HFFc6 (cell line): ENCODE measurements at places on chromosomes 7 and 10. TPM values are rescaled to one million over a fixed set of nuclear protein-coding genes. Genes with fewer than 3 reads are reported as not detected.
A peak's percentile ranks its signal among the peaks of the same experiment; 100 is the strongest.

- peak; percentile 62 for DNase-seq
Observed at GRCh38 chr7:135320268-135320667, 86.6 kb downstream of the STRA8 start.

DNA sequence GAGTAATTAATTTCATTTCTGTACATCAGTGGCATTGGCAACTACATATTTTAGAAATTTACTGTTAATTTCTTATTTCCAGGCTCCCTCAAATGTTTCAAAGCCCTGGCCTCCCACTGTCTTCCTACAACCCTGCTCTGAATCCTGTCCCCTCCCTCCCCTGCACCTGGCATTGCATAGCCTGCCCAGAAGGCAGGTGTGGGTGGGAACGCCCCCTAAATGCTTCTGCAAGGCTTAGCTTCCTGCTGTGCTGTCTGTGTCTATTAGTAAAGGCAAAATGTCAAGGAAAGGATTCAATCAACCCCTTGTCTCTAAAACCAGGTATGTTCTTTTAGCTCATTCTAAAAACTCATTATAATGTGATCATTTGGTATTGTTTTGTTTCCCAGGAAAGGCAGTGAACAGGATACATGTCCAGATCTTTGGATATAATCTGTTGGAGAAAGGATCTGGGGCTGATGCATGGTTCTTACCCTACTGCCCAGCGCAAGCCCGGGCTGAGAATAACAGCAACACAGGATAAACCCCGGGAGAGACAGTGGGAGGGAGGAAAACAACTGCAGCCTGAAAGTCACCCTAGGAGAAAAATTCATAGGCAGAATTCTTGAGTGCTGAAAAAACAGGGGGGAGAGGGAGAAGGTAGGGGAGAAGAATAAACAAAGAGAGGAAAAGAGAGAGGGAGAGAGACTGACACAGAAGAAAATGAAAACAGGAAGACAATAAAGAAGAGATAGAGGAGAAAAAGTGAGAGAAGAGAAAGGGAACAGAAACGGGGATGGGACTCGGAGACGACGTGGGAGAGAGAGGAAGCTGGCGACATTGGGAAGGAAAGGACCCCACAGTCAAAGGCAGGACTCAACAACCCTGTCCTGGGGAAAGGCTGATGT lies 589 bp downstream of the ZNF488 start:
- DNase-seq: no peak

GRCh38 chr10:66928776-66929175 lies 2.9 kb downstream of the LRRTM3 start:
- no peak for DNase-seq

- DNase-seq: no peak
Observed at GRCh38 chr10:3126741-3127346, 45.7 kb downstream of the PITRM1 start.

DNA sequence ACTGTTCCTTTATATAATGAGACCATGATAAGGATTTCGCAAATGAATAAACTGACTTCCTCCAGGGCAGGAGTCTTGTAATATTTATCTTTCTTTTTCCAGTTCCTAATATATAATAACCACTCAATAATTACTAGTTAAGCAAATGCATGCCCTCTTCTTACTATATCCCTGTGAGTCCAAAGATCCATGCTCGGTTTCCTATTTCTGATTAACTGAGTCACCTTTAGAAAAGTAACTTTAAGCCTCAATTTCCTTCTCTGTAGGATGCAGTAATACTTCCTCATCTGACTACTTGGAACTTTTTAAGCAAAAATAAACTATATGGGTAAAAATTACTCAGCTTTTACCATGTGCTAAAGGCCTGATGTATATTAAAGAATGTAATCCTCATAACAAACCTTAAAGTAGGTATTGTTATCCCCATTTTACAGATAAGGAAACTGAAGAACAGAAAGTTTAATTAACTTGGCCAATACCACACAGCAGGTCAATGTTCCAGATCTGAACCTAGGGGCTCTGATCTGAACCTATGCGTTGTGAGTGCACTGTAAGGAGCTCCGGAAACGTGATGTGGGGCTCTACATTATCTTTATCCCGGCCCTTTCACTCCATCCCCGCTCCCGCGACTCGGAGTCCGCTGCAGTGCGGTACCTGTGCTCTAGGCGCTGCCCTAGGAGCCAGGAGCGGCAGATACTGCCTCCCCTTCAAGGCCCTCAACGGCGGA lies 458 bp downstream of the COX15 start:
- no peak for DNase-seq

The NUTM2A gene
- total RNA-seq: 0.09 TPM in 1 of 3 replicates, not detected in the others

- DNase-seq: no peak
Observed at GRCh38 chr10:125722811-125723210, 3.3 kb downstream of the EDRF1 start.

The LRMDA gene
- total RNA-seq: not detected in 3 replicates

DNA sequence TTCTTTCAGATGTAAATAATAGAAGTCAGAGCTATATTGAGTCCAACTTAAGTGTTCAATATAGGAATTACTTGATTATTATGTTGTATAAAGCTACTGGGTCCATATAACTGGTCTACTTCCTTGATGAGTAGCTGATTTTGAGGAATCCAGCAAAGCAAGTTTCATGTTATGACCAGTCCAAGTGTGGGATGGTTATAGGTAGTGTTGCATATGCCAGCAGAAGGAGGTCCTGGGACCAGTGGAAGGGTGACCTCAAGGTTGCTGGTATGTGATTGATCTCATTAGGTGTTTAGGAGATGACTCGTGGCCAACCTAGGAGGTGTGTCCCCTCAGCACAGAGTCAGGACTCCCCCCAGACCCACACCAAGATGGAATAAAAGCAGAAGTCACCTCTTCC lies 551.5 kb downstream of the KCNMA1 start:
- no peak for DNase-seq

The PEX1 gene
- total RNA-seq: 8.3 to 8.7 TPM (median 8.6 TPM) in 3 replicates

The ABCC2 gene
- total RNA-seq: 0.79 to 1.7 TPM (median 0.90 TPM) in 3 replicates

- DNase-seq: no peak
Observed at GRCh38 chr10:80537086-80537735, 491 bp upstream of the SH2D4B start.

DNA sequence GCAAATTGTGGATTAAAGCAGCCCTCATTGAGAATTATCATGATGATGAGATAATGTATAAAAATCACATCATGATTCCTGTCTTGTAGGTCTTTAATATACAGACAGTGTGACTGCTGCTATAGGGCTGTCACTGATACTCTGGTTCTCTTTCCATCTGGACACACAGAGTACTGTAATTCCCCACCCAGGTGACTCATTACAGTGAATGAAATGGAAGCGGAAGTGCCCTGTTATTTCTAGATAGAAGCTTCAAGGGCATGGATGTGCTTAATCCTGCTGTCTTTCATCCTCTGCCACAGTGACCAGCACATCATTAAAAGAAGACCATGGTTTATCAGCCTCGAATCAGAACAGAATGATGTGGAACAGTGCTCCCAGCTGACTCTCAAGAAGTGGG lies 1234.0 kb downstream of the SORCS3 start:
- no peak for DNase-seq

DNA sequence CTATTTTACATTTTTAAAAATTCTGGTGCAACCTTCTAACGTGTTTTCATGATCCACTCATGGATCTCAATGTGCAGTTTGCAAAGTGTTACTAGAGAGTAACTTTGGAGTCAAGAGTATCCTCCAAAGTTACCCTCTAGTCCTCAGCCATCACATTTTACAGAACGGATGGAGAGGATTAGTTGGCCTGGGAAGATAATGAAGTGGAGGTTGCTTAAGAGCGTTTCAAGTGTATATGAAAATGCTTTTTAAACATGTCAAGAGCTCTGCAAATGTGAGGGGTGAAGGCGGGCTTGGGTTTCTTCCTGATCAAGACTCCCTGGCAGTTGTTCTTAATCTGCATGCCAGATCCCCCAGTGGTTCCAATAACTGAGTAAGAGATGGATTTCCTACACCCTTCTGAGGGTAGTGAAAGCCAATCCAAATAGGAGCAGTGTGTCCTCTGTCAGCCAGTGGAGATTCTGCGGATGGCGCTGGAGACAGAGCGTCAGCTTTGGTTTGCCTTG lies 299.4 kb upstream of the NPVF start:
- DNase-seq: no peak

- DNase-seq: no peak
Observed at GRCh38 chr10:30366829-30367228, 17.8 kb upstream of the MTPAP start.

GRCh38 chr10:124552691-124553276 lies 91.2 kb downstream of the LHPP start:
- no peak for DNase-seq

The PTN gene
- total RNA-seq: 1.8 to 8.0 TPM (median 2.7 TPM) in 3 replicates

The HDAC9 gene
- 11.5 to 28.9 TPM (median 13.4 TPM) in 3 replicates for total RNA-seq

- DNase-seq: no peak
Observed at GRCh38 chr10:79181227-79181626, 112.5 kb downstream of the ZMIZ1 start.

The CALN1 gene
- total RNA-seq: not detected in 3 replicates

The VENTX gene
- total RNA-seq: not detected in 3 replicates

DNA sequence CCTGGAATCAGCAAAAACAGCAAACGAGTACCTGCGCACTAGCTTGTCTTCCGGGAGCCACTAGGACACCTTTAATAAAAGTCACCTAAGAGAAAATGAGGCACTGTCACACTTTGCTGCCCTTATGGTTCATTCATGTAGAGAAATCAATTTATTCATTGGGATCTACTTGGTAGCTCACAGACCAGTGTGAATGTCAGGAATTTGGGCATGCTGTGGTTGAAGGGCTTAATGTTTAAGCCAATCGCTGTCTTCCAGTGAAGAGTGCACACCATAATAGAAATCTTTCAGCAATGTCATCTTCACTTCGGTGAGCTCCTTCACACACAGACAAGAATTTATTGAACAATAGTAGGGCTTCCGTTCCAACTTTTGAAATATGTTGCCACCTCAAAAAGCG lies 65.1 kb downstream of the MARCHF5 start:
- no peak for DNase-seq

DNA sequence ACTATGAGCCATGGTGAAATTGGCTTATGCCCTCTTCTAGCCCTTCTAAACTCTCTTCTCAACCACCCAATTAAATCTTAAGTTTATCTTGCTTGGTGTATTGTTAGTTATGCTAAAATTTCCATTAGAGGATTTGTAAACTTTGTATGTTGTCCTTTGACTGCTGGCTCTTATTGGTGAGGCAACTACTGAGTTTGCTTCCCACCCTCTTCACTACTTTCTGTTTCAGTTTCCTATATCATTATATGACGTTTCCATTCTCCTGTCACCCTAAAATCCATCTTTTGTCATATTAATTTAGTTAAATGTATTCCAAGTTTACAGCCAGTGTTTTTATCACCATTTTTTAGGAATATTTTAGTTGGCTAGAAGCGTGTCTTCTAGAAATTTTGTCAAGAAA lies 80.9 kb upstream of the VWC2 start:
- DNase-seq: no peak

The GIMAP8 gene
- not detected in 3 replicates for total RNA-seq

- no peak for DNase-seq
Observed at GRCh38 chr7:24826662-24827020, 69.4 kb upstream of the GSDME start.

DNA sequence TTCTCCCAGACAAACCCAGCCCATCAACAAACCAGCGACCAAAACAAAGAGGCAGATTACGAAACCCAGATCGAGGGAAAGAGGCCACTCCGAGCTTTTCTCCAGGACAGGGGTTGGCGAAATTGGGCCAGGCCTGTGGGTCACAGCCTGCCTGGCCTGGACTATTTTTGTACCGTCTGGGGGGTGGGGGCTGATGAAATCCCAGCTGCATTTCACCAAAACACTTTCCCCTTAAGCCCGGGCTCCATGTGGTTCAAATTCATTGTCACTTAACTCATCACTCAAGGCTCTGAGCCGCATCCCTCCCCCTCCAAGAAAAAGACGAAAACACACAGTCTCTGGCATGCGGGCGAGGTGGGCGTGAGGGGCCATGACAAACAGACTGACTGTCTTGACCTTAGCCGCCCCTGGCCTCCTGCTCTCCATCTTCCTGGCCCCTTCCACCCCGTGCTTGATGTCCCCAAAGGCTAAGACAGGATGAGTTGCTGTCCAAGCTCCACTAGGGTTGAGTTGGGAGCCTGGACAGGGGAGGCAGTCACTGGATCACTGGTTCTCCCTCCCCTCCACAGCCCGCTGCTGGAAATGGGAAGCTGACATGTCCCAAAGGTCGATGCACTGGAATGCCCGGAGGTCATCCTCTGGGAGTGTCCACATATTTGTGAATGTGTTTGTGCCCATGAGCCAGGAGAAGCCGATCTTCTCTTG lies 19.2 kb downstream of the TMEM270 start:
- DNase-seq: no peak

DNA sequence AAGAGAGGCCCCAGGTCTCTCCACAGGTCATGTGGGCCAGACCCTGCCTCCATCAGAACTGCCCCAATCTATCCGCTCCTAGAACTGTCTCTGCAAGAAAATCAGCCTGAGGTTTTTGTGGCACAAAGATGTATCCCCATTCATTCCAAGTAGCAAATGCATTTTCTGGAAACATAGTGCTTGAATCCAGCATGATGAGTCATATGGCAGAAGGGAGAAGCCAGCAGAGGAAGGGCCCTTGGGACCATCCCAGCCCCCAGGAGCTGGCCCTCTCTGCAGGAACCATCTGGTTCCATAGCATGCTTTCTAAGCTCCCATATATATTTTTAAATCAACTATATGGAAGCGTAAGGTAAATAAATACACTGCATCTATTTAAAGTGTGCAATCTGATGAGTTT lies 563.2 kb downstream of the GALNT17 start:
- no peak for DNase-seq

- no peak for DNase-seq
Observed at GRCh38 chr7:48708635-48709034, 215.7 kb upstream of the CDC14C start.

DNA sequence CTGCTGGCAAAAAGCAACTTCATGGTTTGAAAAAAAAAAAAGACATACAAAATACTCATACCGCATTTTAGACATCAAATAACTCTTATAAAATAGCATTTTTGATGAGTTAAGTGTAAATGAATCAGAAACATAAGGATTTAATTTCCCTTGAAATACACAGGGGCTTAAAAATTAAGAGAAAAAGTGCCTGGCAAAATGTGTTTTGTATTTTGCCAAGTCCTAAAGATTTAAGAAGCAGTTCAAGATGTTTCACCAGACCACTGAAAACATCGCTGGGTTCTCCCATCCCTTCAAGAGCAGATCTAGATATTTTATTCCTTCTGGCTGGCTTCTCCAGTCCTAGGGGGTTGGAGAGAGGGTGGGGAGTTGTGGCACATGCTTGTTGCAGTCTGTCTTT lies 396.4 kb downstream of the INHBA start:
- no peak for DNase-seq

DNA sequence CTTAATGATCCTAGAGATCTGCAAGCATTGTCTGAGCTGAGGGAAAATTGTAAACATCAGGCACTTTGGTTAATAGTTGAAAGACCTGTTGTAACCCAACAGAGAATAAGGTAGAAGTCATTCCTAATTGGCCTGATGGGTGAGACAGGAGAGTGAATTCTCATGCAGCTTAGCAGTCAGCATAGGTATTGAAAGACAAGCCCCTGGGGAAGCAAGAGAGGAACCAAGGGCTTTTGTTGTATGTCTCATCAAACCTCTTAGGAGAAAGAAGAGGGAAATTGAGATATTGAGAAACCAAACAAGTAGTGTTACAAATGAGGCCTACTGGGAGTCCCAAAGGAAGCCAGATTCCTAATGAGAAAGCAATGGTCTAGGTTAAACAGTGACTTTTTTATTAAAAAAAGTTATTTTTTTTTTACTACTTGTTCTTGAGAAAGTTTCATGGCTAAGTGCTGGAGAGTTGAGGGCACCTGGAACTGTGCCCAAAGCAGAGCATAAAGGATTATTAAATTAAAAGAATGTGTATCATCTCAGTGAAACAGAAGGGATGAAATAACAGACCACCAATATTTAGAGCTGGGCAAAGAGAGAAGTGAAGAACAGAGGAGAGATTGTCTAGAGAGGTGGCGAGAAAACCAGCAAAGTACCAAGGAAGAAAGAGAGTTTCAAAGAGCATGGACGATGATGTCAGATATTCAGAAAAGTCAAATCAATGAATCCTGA lies 168.9 kb downstream of the CDK14 start:
- no peak for DNase-seq

The EVX1 gene
- not detected in 2 replicates for total RNA-seq
